ENCODE measurements at places on chromosomes 1 and 21. TPM values are rescaled to one million over a fixed set of nuclear protein-coding genes. Genes with fewer than 3 reads are reported as not detected.

TFAP2E gene
- 0.30 TPM for total RNA-seq

TNFRSF4 gene
- total RNA-seq, result not detected

UQCRHL gene
- total RNA-seq, result 1.7 TPM

INAVA gene
- 25.1 TPM for total RNA-seq

FAM151A gene
- not detected for total RNA-seq

PGBD5 gene
- 0.83 TPM for total RNA-seq

PCAT6 gene
- total RNA-seq, result 5.4 TPM

LRRC71 gene
- total RNA-seq, result not detected

SPRR2E gene
- not detected for total RNA-seq

SAMD11 gene
- not detected for total RNA-seq

AMY1A gene
- total RNA-seq, result not detected

TSSK3 gene
- 2.0 TPM for total RNA-seq

TTC22 gene
- total RNA-seq, result 3.1 TPM

NPHS2 gene
- total RNA-seq, result not detected

FLAD1 gene
- 91.1 TPM for total RNA-seq

MASP2 gene
- total RNA-seq, result 0.51 TPM

FCGR3B gene
- not detected for total RNA-seq

GRCh38 chr1:184518736-184519357, 132.0 kb downstream of the C1orf21 start:
- H3K27me3 ChIP-seq, result no peaks in the 10 kb centered on the region
- DNase-seq, result no peak
- no peak overlapping the region for H3K4me3 ChIP-seq
- H3K4me1 ChIP-seq, result peaks cover 3% of the 10 kb centered on the region
- H3K36me3 ChIP-seq, result peaks cover 13% of the 10 kb centered on the region
- H3K27ac ChIP-seq, result no peak overlapping the region

DNA sequence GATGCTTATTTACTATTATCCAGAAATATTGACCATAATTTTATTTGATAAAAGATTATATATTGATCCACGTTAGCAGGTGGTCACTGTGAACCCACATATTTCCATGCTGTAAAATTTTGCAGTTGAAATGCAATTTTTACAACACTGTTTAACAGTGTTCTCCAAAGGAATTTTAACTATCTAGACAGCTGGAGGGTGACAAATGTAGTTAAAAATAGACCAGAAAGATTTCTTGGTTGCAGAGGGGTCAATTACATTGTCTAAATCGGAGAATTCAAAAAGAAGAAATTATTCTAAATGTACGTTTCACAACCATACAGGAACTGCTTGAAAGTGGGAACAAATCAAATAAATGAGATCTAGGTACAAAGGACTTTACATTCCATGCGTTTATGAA, 625.2 kb upstream of the NCAM2 start:
- H3K27ac ChIP-seq, result no peak overlapping the region
- no peaks in the 10 kb centered on the region for H3K36me3 ChIP-seq
- no peaks in the 10 kb centered on the region for H3K27me3 ChIP-seq

GRCh38 chr1:57222307-57222706, 201.6 kb downstream of the DAB1 start:
- no peaks in the 10 kb centered on the region for H3K4me1 ChIP-seq
- DNase-seq, result no peak
- no peak overlapping the region for H3K27ac ChIP-seq
- H3K36me3 ChIP-seq, result no peaks in the 10 kb centered on the region
- H3K27me3 ChIP-seq, result no peaks in the 10 kb centered on the region
- H3K4me3 ChIP-seq, result no peak overlapping the region

DNA sequence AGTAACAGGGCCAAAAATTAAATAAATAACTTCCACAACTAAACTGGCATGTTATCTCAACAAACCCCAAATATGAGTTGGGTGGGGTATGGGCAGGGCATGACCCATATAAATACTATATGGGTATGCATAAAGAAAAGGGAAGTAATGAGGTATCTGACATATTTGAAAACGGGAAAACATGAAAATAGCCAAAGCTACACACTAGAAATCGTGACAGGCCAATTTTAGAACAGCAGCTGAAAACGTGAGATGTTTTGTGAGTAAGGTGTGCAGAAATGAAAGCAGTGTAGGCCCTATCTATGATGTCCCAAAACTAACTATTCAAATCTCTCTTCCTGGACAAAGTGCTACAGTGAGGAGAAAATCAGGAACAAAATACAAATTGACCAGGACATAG, 537.9 kb upstream of the NR5A2 start:
- no peaks in the 10 kb centered on the region for H3K36me3 ChIP-seq
- no peak overlapping the region for H3K4me3 ChIP-seq
- DNase-seq, result no peak

DNA sequence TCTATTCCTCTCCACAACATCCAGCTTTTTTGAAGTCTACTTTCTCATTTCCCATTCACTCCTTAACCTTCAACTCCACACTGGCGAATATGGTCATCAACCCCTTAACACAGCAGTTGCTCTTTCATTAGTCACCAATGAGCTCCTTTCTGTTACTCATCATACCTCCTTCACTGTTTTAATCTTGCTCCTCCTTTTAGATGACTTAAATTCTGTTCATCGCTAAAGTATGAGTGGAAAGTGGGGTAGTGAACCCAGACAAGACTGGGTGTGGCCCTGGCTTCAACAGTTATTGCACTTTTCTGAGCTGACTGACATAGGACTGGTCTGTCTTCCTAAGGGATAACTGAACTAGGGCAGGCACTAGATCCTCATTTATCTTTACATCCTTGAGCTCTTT, 51.3 kb downstream of the AKT3 start:
- H3K36me3 ChIP-seq, result no peaks in the 10 kb centered on the region
- no peaks in the 10 kb centered on the region for H3K27me3 ChIP-seq
- H3K4me3 ChIP-seq, result no peak overlapping the region
- H3K27ac ChIP-seq, result peak overlapping the region; percentile 0

GRCh38 chr1:234613128-234613875, 3.3 kb upstream of the IRF2BP2 start:
- H3K27ac ChIP-seq, result peak overlapping the region; percentile 95
- peaks cover 16% of the 10 kb centered on the region for H3K36me3 ChIP-seq
- H3K4me3 ChIP-seq, result peak overlapping the region; percentile 95
- peak; percentile 88 for DNase-seq
- no peaks in the 10 kb centered on the region for H3K27me3 ChIP-seq

- H3K4me1 ChIP-seq, result no peaks in the 10 kb centered on the region
- DNase-seq, result no peak
- no peaks in the 10 kb centered on the region for H3K36me3 ChIP-seq
- H3K27me3 ChIP-seq, result no peaks in the 10 kb centered on the region
Observed at GRCh38 chr1:163927493-163927892, 605.7 kb downstream of the NUF2 start.

DNA sequence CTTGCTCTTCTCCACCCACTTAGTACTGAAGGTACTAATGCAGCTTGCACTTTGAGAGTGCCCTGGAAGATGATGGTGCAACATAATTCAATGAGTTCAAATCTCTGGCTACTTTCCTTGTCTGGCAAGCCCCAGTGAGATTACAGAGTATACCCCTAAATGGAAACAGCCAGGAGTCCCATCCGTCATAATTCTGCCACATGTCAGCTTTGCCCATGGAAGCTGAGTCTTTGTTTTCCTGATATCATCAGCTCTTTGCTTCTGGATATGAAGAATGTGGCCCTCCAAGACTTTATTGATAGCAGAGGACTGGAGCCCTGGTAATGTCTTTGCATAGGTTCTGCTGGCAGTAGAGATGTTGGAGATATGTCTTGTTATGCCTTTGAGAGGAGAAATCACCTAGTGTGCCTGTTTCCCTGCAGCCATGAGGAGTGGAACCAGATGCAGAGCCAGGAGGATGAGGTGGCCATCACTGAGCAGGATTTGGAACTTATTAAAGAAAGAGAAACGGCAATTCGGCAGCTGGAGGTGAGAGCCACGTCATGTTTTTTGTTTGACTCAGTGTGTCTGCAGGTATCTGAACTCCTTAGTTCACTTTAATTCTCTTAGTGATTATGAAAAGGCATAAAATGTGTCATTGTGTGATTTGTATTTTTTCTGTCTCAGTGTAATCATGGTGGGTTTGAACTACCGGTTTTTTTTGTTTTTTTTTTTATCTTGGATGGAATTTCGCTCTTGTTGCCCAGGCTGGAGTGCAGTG, 18.7 kb upstream of the PPP1R8 start:
- no peaks in the 10 kb centered on the region for H3K4me1 ChIP-seq
- H3K27ac ChIP-seq, result no peak overlapping the region
- DNase-seq, result no peak
- H3K4me3 ChIP-seq, result no peak overlapping the region
- H3K36me3 ChIP-seq, result peaks cover 41% of the 10 kb centered on the region

- H3K4me3 ChIP-seq, result no peak overlapping the region
- peaks cover 40% of the 10 kb centered on the region for H3K4me1 ChIP-seq
- H3K27me3 ChIP-seq, result no peaks in the 10 kb centered on the region
Observed at GRCh38 chr1:47906527-47907176, 90.5 kb downstream of the TRABD2B start.

DNA sequence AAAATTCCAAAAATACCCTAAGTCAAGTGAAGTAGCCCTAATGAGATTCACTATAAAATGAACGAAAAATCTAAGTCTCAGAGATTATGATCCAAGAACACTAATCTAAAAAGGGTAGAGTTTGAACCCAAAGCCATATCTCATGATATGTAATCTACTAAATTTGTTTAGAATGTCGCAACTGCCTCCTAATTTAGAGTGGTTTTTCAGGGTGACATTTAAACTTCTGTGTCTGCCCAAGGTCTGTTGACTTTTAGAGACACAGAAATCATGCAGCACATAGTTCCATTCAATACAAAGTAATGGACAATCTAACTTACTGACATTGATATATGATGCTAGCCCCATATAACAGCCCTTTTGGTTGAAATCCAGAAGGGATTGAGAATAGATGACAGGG, 28.9 kb downstream of the FMO3 start:
- no peaks in the 10 kb centered on the region for H3K4me1 ChIP-seq
- no peak overlapping the region for H3K4me3 ChIP-seq
- H3K36me3 ChIP-seq, result no peaks in the 10 kb centered on the region
- H3K27ac ChIP-seq, result no peak overlapping the region

DNA sequence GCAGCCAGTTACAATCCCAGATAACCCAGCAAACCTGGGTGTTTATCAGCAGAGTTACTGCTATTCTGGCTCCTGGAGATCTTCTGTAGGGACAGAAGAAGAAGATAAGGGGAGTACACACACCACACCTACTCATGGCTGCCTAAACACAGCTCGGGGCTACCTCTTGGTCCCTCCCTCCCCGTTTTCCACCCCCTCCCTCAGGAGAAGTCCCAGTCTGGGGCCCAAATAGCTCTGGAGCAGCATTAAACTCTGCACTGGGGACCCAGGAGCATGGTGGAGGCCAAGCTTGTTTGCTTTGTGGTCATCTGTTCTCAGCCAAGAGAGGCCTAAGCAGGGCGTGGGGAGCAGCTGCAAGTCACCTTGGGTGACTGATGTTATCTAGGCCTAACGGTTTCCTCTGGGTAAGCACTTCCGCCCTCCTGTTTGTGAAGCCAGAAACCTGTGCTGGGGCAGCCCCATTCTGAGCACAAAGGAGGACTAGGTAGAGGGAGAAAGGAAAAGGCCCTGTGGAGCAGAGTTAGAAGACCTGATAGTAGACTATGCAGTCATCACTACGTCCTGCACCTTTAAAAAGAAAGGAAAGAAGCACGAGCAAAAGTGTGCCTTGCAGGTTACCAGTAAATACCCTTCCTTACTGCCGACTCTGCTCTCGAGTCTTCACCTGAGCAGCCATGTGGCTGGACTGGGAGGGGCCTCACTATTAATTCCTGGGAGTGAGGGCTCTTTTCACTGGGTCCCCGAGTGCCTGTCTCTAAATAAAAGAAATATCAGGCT, 2.0 kb upstream of the RCSD1 start:
- H3K27ac ChIP-seq, result peak overlapping the region; percentile 65
- no peaks in the 10 kb centered on the region for H3K36me3 ChIP-seq
- no peaks in the 10 kb centered on the region for H3K27me3 ChIP-seq
- H3K4me1 ChIP-seq, result peaks cover 13% of the 10 kb centered on the region

DNA sequence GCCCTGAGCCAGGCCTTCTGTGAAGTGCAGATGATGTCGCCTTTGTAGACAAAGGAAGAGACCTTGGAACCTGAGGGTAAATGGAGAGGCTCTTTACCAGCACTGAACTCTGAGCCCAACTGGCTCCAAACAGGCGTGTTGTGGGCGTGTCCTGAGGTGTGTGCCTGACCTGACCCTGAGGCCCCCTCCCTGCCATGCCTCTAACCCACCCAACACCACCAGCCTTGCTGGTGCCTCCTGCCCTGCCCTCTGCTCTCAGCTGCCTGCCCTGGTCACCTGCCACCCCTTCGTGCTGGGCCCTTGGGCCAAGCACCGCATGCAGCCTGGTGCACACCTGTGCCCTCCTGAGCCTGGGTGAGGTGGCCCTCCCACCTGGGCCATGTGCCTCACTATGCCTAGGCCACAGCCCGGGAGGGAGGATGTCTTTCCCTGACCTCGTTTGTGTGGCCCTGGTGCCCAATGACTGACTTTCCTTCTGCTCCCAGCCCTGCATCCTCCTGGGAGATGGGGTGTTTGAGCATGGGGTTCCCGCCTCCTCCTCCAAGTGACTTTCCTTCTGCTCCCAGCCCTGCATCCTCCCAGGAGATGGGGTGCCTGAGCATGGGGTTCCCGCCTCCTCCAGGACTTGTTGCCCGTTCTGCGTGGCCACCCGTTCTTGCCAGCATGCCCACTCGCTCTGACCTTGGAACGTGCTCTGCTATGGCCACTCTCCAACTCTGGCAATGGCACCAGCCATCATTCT, 157.0 kb downstream of the PCBP3 start:
- H3K4me3 ChIP-seq, result no peak overlapping the region
- no peak for DNase-seq
- H3K36me3 ChIP-seq, result peaks cover 6% of the 10 kb centered on the region
- no peak overlapping the region for H3K27ac ChIP-seq
- no peaks in the 10 kb centered on the region for H3K4me1 ChIP-seq
- no peaks in the 10 kb centered on the region for H3K27me3 ChIP-seq

- peaks cover 44% of the 10 kb centered on the region for H3K27me3 ChIP-seq
- no peaks in the 10 kb centered on the region for H3K36me3 ChIP-seq
- no peak overlapping the region for H3K27ac ChIP-seq
- H3K4me3 ChIP-seq, result no peak overlapping the region
- H3K4me1 ChIP-seq, result no peaks in the 10 kb centered on the region
Observed at GRCh38 chr1:161491472-161491871, 13.8 kb upstream of the FCGR2A start.

GRCh38 chr1:39672551-39672947, 642 bp upstream of the NT5C1A start:
- no peak for DNase-seq
- no peak overlapping the region for H3K27ac ChIP-seq
- H3K4me3 ChIP-seq, result peak overlapping the region; percentile 48
- H3K36me3 ChIP-seq, result no peaks in the 10 kb centered on the region
- H3K4me1 ChIP-seq, result peaks cover 9% of the 10 kb centered on the region

GRCh38 chr1:99603699-99604560, 42.0 kb upstream of the PALMD start:
- H3K4me1 ChIP-seq, result peaks cover 11% of the 10 kb centered on the region
- no peaks in the 10 kb centered on the region for H3K36me3 ChIP-seq
- H3K27me3 ChIP-seq, result no peaks in the 10 kb centered on the region
- DNase-seq, result no peak
- no peak overlapping the region for H3K4me3 ChIP-seq

- H3K36me3 ChIP-seq, result no peaks in the 10 kb centered on the region
- peaks cover 12% of the 10 kb centered on the region for H3K4me1 ChIP-seq
- H3K27me3 ChIP-seq, result no peaks in the 10 kb centered on the region
- H3K27ac ChIP-seq, result no peak overlapping the region
- DNase-seq, result no peak
Observed at GRCh38 chr1:40855513-40855912, 6.7 kb downstream of the CITED4 start.

All from MCF 10A (cell line).